ENCODE measurements at places on chromosomes 3 and 15.

GRCh38 chr3:106299300-106300098 is 430.7 kb upstream of the CBLB start:
- DNase-seq, result no peak

DNA sequence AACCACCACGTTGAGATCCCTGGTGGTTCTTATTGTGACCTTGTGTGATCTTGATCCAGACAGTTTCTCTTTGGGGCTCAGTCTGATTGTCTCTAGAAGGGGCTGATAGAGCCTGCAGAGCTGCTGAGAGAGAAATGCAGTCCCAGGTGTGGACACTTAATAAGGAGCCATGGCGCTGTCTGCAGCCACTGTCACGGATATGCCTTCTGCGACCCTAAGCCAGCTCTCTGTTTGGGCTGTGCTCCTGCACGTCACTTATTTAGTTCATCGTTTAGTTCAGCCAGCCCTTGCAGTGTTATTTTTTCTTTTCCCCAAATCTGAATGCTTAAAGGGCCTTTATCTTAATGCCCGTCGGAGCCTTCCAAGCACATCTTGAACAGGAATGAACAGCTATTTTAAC is 12.0 kb downstream of the SLC6A1 start:
- no peak for DNase-seq

DNA sequence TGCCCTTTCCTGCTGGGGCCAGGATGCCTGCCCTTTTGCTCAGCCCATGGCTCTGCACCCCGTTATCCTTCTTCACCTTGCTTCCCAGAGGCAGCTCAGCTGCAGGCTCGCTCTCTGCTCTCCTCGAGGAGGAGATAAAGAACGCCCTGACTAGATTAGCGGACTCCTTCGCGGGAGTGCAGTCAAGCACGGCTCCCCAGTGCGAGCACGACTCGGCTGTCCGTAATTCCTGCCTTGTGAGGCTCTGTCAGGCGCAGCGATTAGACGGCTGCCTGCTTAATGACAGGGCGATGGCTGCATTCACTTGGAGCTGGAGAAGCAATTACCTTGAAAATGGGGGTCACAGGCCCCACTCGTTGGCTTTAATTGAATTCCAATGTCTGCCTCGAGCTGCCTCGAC is 25.9 kb downstream of the TLE3 start:
- no peak for DNase-seq

DNA sequence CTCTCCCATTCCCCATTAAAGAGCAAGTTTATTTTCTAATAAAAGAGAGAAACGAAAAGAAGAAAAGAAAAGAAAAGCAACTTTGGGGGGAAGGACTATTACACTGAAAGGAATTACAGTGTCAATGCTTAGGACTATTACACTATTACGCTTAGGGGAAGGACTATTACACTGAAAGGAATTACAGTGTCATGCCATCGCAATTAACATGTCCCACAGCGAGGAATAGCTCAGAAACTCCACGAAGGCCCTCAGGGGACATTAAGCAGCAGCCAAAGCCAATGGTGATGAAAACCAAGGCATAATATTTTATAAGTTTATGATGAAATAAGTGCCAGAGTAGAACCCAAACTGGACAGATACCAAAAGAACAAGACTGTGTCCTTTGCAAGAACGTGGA is 22.1 kb upstream of the DET1 start:
- no peak for DNase-seq

DNA sequence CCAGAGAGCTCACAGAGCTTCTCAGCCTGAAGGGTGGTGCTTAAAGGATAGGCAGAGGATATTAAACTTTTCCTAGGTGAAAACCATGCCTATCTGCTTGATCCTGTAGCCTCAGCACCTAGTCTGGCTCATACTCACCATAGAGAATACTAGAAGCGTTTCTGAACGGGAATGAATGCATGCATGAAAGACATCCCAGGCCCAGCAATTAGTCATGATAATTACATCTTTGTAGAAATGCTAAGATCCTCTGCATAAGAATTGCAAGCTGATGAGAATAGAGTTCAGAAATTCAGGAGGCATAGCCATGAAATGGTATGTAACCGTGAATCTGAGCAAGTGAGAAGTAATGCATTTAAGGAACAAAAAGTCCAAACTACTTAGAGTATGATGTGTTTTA is 5.9 kb upstream of the TMEM108 start:
- no peak for DNase-seq

- DNase-seq, result no peak
Measured at GRCh38 chr3:41073190-41073589, 126.1 kb upstream of the CTNNB1 start.

DNA sequence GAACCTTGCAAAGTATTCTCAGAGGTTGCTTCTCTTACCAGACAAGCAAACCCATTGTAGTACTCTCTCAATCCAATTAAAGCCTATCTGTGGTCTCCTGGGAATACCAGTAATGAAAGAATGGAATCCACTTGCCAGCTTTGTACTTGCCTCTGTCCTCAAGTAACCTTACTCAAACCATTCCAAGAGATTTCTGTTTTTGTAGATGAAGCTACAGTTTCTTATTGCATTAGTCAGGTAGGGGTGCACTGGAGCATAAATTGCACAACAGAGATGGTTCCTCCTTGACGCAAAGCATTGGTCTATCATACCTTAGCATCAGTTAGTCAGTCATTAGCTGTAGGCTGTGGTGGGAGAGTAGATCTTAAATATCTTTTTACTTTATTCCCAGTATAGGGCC is 52.9 kb downstream of the BTLA start:
- no peak for DNase-seq

- DNase-seq, result no peak
Measured at GRCh38 chr3:155407331-155407730, 113.8 kb upstream of the STRIT1 start.

Data from stimulated activated CD8-positive, alpha-beta memory T cell treated with anti-CD3 and anti-CD28 coated beads, Interleukin-7, amount 100 ng/mL, for 1 hour (primary cell).